Stimulated activated CD4-positive, alpha-beta T cell treated with anti-CD3 and anti-CD28 coated beads, Interleukin-15, amount 100 ng/mL, for 48 hours (primary cell): ENCODE measurements at places on chromosomes 6 and 20.

GRCh38 chr6:158661156-158661685 is 11.4 kb downstream of the SYTL3 start:
- DNase-seq = no peak

- DNase-seq = no peak
Measured at GRCh38 chr6:53811082-53811481, 16.3 kb downstream of the LRRC1 start.

GRCh38 chr20:14826543-14827313 is 489.3 kb upstream of the FLRT3 start:
- no peak for DNase-seq

- DNase-seq = no peak
Measured at GRCh38 chr6:44663860-44664634, 276.5 kb downstream of the CDC5L start.

DNA sequence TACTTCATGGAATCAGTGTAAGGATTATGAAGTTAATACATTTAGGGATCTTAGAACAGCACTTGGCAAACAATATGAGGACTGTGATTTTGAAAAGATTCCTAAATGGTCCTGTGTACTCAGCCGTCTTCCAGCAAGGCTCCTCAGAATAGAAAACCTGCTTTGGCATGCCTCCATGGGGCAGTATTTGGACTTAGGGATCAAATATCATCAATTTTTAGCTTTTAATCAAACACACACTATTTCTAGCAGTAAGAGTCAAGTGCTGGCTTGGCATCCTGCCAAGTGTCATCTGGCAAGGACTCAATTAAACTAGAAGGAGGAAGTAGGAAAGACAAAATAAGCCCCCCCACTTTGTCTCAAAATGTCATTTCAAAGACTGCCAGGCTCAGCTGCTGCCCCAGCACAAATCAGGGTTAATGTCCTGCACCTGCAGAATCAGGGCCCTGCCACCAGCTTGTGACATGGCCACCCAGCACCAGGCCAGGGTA is 40.8 kb downstream of the IYD start:
- no peak for DNase-seq

DNA sequence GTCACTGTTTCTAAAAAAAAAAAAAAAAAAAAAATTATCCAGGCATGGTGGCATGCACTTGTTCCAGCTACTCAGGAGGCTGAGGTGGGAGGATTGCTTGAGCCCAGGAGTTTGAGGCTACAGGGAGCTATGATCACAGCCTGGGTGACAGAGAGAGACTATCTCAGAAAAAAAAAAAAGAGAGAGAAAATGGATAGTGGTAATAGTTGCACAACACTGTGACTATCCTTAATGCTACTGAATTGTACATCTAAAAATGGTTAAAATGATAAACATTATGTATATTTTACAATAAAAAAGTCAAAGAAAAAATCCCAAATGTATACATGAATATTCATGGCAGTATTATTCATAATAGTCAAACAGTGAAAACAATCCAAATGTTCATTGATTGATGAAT is 23.0 kb downstream of the FERMT1 start:
- no peak for DNase-seq

DNA sequence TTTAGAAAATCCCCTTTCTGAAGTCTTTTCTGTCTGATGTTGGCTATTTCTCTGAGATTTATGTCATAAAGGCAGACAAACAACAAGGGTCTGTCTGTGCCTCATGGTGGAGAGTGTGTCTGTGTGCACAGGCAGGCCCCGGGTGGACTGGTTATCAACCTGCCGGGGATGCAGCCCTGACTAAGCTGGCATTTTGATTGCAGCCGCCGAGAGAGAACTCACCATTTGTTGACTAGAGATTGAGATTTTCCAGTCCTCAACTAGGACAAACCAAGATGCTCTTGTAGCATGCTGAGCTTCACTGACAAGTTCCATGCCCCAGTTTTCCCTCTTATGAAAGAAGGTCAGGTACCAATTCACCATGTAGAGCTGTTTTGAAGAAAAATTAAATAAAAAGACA is 363.6 kb upstream of the CNR1 start:
- no peak for DNase-seq

DNA sequence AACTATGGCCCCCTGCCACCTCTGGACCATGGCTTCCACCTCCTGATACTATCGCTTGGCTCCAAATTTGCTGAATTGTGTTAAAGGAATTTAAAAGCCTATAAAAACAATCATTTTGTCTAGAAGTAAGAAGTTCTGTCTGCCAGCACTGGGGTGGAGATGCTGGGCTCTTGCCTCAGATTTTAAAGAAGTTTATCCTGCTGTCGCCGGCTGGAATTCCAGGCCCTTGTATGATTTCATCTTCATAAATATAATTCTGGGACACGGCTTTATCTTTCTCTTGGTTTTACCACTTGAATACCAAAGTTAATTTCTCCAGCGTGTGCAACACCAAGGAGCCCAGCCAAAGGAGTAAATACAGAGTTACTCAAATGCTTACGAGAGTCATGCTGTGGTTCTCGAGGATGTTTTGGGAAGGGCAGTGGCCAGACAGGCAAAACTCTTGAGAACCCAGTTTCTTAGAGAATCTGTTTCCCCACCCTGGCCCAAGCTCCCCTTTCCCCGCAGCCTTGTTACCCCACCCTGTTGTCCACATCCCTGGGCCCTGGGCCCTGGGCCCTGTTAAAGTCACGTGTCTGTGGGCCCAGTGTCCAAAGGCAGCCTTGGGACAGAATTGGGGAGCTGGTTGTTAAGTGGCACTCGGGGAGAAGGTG is 31.9 kb downstream of the C6orf89 start:
- no peak for DNase-seq

- DNase-seq = peak; percentile 14
Measured at GRCh38 chr6:12208190-12208589, 82.0 kb upstream of the EDN1 start.

DNA sequence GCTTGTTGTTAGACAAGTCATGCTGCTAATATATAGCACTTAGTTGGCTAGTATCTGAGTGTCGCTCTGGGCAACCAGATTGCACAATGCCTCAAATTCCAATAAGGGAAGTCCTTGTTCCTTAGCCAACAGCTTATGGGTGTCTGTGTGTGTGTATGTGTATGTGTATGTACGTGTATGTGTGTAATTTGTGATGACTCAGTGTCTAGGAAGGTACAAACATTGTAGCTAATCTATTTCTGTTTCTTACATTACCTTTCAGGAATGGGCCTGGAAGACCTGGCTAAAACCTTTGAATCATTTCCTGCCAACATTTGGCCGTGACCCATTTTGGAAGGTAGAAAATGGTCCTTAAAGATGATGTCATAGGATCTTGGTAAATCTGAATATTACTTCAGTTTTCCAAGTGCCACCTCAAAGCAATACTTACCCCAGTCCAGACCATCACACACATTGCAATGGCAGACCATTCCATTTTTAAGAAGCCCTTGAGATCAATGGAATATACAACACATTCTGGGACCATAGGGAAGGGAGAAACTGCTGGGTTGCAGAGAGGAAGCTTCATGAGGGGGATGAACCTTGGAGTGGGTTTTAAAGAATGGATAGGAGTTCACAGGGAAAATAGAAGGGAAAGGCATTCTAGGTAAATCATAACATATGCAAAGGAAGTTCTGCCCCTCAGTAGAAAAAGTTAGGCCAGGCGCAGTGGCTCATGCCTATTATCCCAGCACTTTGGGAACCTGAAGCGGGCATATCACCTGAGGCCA is 25.1 kb downstream of the NEDD9 start:
- DNase-seq = no peak

DNA sequence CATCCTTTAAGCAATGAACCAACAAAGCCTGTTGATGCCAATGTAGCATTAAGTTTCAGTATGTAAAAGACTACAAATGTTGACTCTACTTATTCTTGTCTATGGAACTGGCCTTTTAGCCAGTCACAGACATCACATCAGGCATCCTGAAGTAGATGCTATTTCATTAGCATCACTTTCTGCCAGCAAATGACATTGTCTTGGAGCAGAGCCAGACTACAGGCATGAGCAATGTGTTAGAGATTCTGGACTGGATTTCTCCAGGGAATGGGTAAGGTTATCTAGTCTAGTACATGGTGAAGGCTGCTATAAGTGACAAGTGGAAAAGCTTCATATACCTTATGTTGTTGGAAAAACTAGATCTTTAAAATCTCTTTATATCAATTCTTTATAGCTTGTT is 142.9 kb downstream of the ADGRB3 start:
- DNase-seq = no peak

DNA sequence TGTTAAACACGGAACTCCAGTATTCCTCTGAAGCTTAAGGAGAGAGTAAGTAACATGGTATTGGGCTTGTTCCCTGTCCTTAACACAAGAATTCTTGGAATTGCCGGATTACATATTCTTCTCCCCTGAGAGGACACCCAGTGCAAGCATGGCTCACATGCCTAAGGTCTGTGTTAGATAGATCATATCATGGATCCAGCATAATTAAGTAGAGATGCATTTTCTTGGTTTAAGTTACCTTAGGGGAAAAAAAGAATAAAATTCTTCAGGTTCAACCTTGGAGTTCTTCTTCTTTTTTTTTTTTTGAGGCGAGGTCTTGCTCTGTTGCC is 53.9 kb downstream of the AKAP12 start:
- no peak for DNase-seq

- no peak for DNase-seq
Measured at GRCh38 chr20:9581509-9581908, 67.1 kb downstream of the LAMP5 start.

- DNase-seq = no peak
Measured at GRCh38 chr6:35016502-35017321, 124.4 kb downstream of the TCP11 start.

GRCh38 chr6:163249651-163250101 is 164.8 kb upstream of the QKI start:
- no peak for DNase-seq

DNA sequence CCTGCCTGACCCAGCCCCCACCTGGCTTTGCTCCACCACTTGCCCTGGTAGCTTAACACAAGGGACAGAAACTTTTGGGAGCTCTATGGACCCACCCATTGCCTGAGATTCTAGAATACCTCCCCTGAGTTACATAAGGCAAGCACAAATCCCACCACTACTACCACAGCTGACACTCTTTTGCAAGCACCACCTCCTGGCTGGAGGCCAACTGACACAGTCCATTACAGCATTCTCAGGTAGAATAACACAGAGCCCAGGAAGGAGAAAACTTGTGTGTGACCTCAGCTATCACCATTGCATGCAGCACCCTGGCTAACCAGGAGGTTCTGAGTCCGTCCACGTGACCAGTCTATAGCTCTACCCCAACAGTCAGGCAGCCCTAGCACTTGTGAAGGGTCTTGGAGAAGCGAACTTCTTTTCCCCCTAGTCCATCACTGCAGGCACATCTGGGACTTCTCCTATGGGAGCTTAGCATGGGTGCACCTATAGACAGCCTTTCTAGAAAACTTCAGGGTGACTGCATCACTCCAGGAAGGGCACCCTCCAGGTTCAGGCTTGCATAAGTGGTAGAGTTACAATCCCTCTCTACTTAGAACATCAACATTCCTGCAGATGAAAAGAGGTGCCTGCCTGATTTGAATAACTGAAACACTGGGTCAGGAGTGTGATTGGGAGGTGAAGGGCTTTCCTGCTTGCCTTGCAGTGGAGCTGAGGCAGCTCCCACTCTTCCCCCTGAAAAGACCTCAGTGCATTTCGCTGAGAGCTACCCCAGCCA is 30.1 kb downstream of the CITED2 start:
- no peak for DNase-seq

GRCh38 chr6:96724641-96725040 is 112.6 kb downstream of the GPR63 start:
- DNase-seq = no peak
